Smooth muscle cell of the brain vasculature (primary cell): ENCODE measurements at places on chromosomes 16 and 17.
A peak's percentile ranks its signal among the peaks of the same experiment; 100 is the strongest.

GRCh38 chr16:80973991-80974390 is 32.7 kb downstream of the CMC2 start:
- no peak for DNase-seq

DNA sequence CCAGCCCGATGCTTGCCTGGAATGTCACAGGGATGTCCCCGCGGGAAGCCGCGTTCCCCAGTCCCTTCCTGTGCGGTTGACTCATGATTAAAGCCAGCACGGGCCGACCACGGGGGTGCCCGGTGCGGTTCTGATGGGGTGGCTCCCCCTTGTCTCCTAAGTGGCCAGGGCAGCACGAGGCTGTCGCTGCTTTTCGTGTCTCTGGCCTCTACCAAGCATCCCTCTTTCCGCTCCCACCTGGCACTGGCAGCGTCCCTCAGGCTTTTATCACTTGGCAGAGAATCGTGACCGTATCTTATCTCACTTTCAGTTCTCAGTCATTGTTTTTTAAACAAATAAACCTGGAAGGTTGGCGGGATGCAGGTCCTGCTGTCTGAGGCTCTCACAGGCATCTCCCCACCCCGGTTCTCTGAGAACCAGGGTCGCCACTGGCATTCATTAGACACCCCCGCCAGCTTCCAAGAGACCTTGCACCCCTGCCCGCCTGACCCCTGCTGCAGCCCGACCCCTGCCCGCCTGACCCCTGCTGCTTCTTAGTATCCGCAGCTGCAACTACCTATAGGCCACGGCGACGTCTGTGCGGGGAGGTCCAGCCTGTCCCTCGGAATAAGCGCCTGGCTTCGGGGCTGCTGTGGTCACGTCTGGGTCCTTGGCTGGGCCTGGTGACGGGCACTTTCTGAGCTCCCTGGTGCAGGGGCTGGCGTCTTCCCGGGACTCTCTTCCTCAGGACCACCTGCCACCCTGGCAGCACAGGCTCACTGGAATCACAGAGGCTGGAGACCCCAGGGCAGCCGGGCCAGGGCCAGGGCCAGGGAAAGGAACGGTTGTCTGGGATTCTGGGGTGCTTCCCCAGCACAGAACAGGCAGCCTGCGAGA is 7.5 kb downstream of the C1QTNF8 start:
- DNase-seq: no peak

GRCh38 chr17:50279181-50279526 is 4.9 kb downstream of the TMEM92 start:
- DNase-seq: no peak

GRCh38 chr16:84617041-84617790 is 662 bp downstream of the COTL1 start:
- DNase-seq: no peak

- DNase-seq: no peak
These were observed 5.0 kb downstream of the SGCA start for GRCh38 chr17:50170662-50171370.

GRCh38 chr17:33262266-33263123 is 30.6 kb downstream of the ASIC2 start:
- no peak for DNase-seq

GRCh38 chr17:65902831-65903522 is 289.0 kb downstream of the CEP112 start:
- peak; percentile 66 for DNase-seq

GRCh38 chr16:28524681-28525171 is 14.0 kb downstream of the NUPR1 start:
- no peak for DNase-seq

DNA sequence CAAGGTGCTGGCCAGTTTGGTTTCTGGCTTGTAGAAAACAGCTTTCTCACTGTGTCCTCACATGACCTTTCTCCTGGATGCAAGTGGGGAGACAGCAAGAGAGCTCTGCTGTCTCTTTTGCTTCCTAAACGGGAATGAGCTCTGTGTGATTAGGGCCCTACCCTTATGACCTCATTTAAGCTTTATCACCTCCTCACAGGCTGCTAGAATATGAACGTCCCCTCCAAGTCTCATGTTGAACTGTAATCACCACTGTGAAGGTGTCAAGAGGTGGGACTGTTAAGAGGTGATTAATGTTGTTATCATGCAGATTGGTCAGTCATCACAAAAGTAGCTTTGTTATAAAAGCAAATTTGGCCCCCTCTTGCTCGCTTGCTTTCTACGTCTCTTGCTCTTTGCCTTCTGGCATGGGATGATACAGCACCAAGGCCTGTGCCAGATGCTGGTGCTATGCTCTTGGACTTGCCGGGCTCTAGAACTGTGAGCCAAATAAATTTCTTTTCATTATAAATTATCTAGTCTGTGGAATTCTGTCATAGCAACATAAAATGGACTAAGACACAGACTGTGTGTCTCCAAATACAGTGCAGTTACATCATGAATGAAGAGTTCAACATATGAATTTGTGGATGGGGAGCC is 14.8 kb upstream of the POLR3E start:
- no peak for DNase-seq

DNA sequence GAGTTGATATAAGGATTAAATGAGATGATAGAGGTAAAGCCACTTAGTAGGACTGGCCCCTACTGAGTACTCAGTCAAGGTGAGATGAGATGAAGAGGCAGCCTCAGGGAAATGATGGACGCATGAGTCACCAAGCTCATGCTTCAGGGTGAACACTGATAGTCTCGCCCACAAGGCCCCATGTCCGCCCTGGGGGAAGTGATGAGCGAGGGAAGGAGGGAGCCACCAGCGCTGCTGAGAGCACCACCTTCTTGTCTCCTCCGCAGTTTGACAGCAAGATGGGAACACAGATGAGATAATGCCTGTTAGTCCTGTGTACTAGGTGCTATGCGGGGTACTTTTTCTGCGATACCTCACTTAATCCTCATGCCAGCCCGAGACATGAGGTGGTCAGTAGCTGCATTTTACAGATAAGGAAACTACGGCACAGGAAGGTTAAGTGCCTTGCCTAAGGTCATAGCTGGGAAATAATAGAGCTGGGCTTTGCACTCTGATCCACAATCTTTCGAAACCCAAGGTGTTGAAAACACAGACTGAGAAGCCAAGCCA is 383.0 kb downstream of the CPPED1 start:
- no peak for DNase-seq

GRCh38 chr17:69434164-69434579 is 19.7 kb downstream of the MAP2K6 start:
- DNase-seq: no peak

DNA sequence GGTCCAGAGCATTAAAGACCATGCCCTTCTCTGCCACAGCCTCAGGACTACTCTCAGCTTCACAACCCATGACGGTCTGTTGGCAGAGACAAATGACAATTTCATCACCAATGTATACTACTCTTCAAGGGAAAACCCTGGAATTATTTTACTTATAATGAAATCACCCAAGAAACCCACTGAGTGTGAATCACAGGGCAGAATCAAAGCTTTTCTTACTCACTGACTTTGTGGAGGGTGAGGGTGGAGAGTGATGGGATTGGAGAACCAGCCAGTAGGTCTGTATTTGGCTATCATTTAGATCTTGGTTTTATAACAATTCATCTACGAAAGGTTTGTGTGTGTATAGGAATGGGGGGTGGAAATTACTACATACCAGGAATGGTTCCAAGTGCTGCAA is 442.6 kb downstream of the SHISA9 start:
- no peak for DNase-seq

- no peak for DNase-seq
These were observed 1.7 kb downstream of the JPH3 start for GRCh38 chr16:87603684-87604633.
